ENCODE measurements at places on chromosomes 2 and 18.
A peak's percentile ranks its signal among the peaks of the same experiment; 100 is the strongest.

DNA sequence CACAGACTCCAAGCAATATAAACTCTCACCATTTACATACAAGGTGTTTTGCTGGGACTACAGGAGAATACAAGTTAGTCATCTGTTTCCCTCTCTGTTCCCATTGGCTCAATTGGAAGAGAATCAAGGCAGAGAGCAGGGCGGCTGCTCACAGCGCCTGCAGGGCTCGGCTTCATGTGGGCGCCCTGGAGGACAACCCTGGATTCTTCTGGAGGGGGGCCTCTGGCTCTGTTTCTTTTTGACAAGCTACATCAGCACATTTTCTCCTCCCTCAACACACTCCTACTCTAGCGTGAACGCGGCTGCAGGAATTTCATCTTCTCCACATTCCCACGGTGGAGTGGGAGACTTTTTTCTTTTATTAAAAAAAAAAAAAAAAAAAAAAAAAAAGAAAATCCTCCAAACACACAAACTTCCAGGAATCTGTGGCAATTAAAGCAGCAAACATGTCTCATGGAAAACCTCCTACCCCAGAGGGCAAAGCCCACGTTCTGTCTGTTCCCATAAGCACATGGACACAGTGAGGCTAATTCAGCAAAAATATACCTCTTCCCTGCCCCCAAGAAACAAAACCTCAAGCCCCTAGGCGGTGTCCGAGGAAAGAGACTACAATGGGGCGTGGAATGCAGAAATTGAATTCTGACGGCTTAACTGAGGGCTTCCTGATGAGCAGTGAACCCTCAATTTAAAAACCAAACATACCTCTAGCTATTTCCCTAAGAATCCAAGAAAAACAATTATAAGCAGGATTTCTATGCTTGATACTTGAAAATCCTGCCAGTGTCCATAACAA is 50.6 kb downstream of the PARD6G start:
- DNase-seq = peak; percentile 20

DNA sequence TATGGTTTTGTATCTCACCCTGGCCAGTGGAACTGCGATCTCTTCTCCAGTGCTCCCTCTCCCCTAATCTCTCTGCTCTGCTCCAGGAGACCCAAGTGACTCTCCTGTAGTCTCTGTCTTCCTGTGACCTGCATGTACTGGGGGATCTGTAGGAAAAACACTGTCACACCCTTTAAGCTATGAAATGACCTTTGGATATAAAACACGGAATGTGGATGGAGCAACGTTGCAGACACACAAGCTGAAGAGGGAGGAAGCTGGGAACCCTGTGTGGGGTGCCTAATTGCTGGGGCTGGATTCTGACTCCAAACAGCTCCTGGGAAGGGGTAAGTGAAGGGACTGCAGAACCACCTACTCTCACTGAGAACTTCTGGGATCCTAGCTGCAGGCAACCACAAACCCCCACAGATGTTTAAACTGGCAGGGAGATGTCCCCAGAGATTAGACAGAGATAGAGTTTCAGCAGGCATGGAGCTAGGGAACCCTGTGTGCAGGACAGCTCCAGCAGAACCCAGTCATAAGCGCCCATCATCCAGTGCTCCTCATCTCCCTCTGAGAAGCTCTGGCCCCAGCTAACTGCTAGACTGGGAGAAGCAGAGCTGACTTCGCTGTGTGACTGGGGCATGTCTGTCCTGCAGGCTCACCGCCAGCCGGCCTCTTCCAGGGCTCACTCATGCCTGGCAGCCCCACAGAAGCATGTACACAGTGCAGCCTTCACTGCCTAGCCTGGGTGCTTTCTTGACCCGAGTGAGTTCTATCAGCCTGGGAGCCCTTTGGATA is 482.7 kb upstream of the SETBP1 start:
- DNase-seq = no peak

- no peak for DNase-seq
These were observed 16.9 kb downstream of the NT5DC4 start for GRCh38 chr2:112737542-112738232.

- no peak for DNase-seq
These were observed 164.0 kb upstream of the REG3G start for GRCh38 chr2:78861546-78861945.

DNA sequence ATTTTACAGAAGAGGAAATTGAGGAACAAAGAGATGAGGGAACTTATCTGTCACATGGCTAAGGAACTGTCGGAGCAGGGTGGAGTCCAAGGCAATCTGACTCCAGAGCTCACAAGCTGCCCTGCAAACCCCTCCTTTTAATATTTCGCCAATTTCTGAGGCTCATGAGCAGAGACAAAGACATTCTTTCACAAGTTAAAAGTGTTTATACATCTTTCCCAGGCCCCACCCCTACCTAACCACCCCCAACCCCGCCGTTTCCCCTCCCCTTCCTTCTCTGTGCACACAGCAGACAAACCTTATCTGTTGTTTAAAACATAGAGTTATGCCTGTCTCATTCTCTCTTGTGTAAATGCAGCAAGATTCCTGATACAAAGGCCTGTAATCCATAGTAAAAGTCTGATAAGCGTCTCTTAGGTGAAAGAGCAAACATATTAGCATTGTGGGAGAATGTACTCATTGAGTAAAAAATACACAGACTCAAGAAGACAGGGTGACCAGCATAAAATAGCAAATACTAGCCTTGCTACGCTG is 44.3 kb downstream of the EPHA4 start:
- DNase-seq = no peak

DNA sequence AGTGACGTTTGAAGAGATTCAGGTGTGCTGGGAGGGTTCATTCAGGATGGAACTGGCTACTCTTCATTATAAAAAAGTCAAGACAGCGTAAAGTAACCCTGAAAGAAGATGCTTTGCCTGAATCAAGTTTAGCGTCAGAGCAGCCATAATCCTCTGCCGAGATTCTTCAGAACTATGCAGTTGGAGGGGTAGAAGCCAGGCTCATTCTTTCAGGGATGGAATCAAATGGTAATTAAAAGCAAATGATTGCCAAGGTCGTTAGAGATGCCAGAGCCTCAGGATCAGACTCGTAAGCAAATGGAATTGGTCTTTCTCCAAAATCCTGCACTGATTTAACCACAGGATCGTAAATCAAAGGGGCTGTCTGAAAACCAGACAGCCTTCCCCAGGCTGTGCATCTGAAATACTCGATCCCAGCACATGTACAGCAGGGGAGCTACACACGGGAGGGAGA is 21.9 kb downstream of the APCDD1 start:
- DNase-seq = peak; percentile 90

DNA sequence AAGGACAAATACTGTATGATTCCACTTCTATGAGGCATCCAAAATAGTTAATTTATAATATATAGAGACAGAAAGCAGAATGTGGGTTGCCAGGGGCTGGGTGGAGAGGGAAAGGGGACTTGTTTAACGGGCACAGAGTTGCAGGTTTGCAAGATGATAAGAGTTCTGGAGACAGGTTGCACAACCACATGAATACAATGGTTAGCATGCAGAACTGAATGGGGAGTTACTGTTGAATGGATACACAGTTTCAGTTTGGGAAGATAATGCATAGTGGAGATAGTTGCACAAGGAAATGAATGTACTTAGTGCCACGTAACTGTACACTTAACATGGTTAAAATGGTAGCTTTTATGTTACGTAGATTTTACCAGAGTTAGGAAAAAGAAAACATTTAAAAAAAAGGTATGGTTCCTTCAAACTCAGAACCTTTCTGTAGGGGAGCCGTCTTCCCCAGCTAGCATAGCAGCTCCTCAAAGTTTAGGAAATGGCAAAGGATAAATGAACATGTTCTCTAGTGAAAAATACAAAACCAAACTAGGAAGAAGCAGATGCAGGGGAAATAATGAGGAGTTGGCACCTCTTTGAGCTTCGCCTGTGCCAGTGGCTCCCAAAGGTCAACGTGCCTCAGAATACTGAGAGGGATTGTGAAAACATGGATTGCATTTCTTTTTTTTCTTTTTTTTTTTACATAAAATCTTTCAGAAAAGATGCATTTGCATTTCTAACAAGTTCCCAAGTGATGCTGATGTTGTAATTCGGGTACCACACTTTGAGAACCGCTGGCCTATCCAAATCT is 95.2 kb downstream of the ZCCHC2 start:
- no peak for DNase-seq

GRCh38 chr2:43748333-43748732 is 25.5 kb upstream of the DYNC2LI1 start:
- no peak for DNase-seq

DNA sequence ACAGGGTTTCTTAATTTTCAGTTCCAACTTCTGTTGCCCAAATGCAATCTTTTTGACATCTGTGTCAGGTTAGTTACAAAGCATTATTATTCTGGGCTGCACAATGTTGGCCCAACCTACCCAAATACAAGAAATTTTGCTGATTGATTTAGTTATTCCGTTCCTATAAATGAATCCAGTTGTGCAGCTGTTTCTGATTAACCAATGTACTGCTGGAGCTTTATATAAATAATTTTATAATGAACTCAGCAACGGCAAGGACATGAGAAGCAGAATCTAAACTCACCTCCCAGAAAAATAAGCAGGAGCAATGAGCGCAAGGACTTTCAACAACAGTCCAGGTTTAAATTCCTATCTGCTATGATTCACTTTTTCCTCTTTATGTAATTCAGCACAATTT is 76.3 kb upstream of the WIPF1 start:
- peak; percentile 93 for DNase-seq

DNA sequence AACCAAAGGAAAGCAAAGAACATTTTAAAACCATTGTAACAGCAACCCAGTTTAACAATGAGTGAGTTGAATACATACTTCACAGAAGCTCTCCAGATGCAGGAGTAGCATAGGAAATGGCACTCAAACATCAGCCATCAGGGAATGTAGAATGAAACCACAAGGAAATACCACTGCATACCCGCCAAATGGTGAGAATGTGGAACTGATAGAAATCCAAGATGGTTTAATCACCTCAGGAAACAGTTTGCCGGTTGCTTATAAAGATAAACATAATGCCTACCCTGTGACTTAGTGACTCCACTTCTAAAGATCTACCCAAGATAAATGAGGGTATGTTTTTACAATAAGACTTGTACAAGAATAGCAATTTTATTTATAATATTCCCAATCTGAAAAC is 132.0 kb downstream of the GALNT1 start:
- DNase-seq = peak; percentile 87

DNA sequence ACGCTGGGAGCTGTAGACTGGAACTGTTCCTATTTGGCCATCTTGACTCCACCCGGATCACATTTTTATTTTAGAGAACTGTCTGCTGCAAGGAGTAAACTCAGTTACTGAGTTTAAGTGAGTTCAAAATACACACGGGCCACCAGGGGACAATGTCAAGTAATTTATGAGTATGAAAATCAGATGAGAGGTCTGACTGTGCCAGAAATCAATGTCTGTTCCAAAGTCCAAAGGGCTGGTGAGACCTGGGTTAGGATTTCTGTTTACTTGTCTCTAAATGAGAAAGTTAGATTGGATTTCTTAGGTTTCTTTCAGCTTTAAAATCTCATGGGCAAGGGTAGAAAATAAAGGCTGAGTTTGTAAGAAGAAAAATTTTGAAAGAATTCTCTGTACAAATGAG is 465.8 kb upstream of the MEIS1 start:
- DNase-seq = no peak

DNA sequence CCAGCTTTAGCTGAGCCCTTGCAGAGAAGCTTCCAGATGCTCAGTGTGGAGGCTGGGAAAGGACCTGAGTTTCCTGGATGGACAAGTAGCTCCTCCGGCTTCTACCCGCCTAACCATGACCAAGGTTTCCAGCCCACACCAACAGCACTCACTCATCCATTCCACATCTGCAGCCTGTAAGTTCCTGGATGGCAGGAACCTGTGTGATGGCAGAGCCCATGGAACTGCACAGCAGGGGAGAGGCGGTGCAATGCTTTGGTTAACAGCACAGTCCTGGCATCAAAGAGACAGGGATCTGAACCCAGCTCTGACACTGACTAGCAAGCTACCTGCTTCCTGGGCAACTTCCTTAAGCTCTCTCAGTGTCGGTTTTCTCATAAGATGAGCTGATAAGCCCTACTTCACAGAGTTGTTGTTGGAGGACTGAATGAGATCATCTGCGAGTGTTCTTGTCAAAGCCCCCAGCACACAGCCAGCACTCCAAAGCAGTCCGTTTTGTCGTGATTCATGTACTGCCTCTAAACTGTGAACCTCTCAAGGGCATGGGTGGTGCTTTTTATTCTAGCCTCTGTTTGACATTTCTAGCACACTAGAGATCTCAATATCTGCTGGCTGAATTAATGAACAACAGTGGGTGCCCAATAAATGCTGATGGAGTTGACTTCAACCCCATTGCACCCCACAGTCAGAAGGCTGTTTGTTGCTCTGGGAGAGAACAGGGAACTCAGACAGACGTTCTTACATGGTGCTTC is 41.6 kb upstream of the OTOF start:
- DNase-seq = no peak

- DNase-seq = no peak
These were observed 66.8 kb upstream of the SEC11C start for GRCh38 chr18:59072727-59073421.

GRCh38 chr2:188293601-188294351 is 2.1 kb downstream of the GULP1 start:
- peak; percentile 51 for DNase-seq

DNA sequence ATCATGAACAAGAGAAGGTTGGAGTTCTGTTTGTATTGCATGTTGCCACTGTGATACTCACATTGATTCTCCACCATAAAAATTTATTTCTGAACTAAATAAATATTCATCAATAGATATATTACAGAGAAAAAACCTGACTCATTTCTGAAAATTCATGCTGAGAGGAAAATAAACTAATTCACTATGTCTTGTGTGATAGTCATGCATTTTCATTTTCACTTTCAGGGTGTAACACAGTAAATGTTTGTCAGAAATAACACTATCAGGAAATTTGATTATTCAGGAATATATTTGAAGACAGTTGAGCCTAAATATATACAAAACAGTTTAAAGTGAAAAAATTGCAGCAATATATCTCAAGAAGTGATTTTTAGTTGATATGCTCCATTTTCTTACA is 335.2 kb downstream of the KCNJ3 start:
- DNase-seq = no peak
